Muscle of back (tissue), 13 donors: ENCODE measurements at places on chromosomes 2 and 18.

DNA sequence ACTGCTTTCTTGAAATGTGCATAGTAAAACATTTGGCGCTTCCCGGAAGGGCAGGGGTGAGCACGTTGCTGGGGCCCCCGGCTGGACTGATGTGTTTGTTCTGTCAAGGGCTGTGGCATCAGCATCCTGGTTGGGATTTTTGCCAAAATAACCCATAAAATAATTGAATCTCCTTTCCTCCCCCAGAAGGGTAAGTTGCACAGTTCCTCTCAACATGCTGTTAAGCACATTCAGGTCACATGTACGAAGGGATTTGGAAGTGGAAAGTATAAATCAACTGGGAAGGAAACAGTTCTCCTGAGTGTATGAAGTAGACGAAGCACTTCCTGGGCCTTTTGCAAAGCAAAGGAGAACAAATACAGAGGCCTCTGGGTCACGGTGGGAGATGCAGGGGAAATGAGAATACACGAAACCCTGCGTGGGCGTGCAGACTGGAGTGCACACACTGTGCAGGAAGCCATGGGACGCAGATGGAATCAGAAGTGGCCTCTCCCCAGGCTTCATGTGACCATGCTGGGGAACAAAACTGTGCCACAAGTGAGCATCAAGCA, 183.9 kb downstream of the LPIN1 start:
- no peak for DNase-seq

GRCh38 chr2:31008561-31009114, 129.6 kb downstream of the GALNT14 start:
- DNase-seq: no peak

- DNase-seq: no peak
These were observed 25.5 kb upstream of the SEC11C start for GRCh38 chr18:59114160-59114559.

DNA sequence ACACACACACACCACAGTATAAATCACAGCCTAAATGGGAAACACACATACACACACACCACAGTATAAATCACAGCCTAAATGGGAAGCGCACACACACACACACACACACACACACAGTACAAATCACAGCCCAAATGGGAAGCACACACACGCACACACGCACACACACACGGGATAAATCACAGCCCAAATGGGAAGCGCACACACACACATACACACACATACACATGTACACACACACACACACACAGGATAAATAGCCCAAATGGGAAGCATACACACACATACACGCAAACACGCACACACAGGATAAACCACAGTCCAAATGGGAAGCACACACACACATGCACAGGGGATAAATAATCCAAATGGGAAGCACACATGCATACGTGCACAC, 68.1 kb downstream of the ADNP2 start:
- DNase-seq: no peak

- no peak for DNase-seq
These were observed 10.0 kb downstream of the PPP4R1 start for GRCh38 chr18:9604348-9604747.
